ENCODE measurements at places on chromosomes 5 and 9.

GRCh38 chr5:66010476-66010875 lies 84.1 kb downstream of the ERBIN start:
- no peak for DNase-seq

DNA sequence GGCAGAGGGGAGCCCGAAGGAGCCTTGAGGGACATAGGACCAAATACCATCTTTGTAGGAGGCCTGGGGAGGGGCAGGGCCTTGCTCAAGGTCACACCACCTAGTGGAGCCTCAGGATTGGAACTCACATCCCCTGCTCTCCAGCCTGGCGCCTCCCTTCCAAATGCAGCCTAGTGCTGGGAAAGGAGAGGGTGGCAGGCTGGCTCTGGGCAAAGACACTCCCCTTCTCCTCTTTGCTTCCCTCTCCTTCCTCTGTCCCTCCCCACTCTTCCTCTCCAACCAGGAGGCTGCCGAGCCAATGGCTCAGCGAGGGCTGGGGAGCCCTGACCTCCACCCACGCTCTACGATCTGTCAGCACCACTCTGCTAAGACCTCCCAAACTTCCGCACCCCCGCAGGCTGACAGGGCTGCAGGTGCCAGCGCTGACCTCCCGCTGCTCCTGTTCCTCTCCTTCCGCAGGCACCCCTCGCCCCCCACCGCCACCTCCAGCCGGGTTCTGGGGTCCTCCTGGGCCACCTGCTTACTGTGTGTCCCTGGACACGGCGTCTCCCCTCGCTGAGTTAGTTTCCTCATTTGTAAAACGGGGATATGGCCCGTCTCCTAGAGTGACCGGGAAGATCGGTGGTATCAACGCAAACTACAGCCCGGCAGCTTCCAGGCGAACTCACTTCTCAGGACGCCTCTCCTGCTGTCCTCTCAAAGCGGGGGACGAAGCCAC lies 52.9 kb downstream of the C9orf50 start:
- no peak for DNase-seq

GRCh38 chr5:25027061-25027460 lies 382.3 kb upstream of the CDH10 start:
- DNase-seq = no peak

DNA sequence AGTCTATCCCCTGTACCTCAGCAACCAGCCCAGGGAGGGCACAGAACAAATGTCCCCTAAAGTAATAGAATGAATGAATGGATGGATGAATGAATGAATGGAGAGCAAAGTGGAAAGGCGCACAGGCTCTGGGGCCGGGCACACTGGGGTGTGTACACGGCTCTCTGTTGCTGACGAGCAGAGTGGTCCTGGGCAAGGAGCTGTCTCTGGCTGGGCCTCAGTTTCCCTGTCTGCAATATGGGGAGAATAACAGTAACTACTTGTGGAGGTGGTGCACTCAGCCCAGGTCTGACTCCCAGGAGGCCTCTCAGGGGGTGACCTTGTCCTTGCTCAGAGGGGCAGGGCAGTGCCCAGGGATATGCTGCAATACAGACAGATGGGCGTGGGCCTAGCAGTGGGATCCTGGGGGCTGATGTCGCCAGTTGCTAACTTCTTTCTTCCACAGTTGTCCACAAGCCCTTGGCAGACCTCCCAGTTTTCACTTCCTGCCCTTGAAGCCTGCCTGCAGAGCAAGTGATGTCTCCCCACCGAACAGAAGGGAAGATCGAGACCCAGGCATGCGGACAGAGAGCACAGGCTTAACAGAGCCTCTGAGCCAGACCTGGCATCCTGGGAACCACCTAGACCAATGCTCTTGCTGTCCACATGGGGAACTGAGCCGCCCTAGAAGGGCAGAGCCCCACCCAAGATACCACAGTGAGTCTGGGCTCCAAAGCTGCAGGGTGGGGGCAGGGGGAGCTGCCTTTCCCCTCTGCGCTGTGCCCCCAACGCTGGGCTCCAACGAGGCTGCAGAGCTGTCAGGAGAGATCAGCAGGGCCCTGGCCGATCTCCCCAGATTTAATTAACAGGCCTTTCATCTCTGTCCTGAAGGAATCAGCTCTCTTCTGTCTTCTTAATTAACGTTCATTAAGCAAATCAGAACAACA lies 13.6 kb upstream of the LAMC3 start:
- no peak for DNase-seq

DNA sequence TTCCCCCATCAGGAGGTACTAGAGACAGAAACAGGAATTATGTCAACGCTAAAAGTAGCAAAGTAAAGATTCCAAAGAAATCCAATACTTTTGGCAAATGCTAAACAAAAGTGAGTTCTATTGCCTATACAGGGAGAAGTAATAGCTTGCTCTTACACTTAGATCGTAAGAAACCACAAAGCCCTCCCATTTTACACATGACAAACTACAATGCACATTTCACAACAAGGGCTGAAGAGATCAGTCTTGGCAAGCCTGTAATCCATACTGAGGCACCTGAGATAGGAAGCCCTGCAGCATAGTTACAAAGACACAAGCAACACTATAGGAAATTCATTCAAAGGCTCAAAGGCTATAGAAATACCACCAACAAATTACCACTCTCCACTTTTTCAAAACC lies 7.7 kb downstream of the HNRNPK start:
- DNase-seq = no peak

DNA sequence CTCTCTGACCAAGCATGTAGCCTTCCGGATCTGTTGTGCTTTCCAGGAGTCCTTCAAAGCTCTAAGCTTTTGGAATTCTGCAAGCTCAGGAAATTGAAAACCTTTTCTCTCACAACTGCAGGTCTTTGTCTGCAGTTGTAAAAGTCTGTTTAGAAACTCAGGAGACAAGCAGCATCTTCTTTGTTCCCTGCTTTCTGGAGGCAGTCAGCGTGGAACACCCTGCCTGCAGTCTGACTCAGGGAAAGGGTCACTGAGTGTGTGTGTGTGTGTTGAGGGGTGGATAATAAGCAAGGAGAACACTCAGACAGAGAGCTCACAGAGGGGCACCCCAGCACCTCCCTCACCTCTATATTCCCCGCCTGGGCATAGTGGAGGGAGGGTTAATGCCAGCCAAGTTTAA lies 29.1 kb downstream of the KCNIP1 start:
- DNase-seq = no peak

All from thoracic aorta (tissue), 2 donors.